RPMI8226 (cell line): ENCODE measurements at places on chromosomes 5 and 9.

DNA sequence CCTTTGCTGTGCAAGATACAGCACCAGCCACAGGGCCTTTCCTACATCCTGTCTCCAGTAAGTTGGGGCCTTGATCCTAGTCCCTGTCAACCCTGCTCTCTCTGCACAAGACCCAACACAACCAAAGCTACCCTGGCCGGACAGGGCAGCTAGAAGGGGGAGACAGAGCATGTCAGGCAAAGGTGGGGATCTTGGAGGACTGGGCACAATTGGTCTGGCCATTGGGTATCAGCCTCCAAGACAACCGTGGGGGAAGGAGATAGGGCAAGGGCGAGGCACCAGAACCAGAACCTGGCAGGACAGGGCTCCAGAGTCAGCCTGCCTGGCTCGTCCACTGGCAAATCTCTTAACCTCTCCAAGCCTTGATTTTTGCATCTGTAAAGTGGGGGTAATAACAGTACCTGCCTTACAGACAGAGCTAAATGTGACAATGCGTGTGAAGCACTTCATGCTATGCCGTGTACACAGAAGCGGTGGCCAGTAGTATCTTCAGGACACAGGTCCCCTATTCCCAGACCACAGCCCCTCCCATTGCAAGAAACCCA is 51.6 kb upstream of the CDKN2AIPNL start:
- no peak for DNase-seq

DNA sequence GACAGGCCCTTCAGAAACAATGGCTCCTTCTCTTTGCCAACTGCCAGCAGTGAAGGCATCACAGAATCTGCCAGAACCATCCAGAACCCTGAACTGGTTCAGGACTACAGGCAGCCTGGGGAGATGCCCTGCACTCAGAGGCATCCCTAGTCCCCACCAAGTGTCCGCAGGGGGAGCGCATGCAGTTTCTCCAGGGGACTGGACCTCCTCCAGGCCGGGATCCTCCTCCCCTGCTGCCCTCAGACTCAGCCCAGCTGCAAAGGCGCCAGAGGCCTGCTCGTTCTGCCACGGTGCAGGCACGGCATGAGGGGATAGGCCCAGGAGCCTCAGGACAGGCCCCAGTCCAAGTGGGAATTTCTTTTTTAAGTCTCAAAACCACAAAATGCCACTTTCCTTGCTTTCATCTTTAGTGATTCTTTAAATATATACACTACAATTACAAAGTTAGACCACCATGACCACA is 72.0 kb downstream of the SEMA4D start:
- no peak for DNase-seq

GRCh38 chr9:93130861-93131481 is 3.1 kb downstream of the NINJ1 start:
- no peak for DNase-seq

GRCh38 chr5:181242031-181242451 is 1.7 kb downstream of the RACK1 start:
- no peak for DNase-seq

GRCh38 chr9:91017245-91017644 is 215.6 kb downstream of the SYK start:
- no peak for DNase-seq

DNA sequence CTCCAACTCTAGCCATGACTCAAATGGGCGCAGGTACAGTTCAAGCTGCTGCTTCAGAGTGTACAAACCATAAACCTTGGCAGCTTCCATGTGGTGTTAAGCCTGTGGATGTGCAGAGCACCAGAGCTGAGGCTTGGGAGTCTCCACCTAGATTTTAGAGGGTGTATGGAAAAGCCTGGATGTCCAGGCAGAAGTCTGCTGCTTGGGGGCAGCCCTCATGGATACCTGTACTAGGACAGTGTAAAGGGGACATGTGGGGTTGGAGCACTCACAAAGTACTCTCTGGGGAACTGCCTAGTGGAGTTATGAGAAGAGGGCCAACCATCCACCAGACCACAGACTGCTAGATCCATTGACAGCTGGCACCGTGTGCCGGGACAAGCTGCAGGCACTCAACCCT is 273.5 kb upstream of the ST8SIA4 start:
- no peak for DNase-seq

- DNase-seq: no peak
Measured at GRCh38 chr9:85038824-85039608, 369.5 kb downstream of the NTRK2 start.

DNA sequence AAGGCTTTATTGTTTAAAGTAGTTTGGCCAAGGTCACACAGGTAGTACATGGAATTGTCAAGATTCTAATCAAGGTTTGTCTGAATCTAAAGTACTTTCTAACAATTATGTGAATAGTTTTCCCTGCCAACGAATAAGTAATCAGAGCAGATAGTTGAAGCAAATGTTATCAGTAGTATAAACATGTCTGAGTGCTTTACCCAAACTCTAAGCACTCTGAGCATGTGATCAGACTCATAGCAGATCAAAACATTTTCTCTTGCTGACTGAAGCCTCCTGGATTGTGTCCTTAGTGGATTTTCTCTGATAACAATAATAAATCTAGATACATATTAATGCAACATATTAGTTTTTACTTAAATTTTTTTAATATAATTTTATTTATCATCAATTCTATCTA is 995.0 kb downstream of the EFNA5 start:
- DNase-seq: no peak

- DNase-seq: no peak
Measured at GRCh38 chr5:28523416-28523815, 1485.0 kb upstream of the CDH9 start.

GRCh38 chr5:11892832-11893231 is 11.4 kb downstream of the CTNND2 start:
- no peak for DNase-seq

DNA sequence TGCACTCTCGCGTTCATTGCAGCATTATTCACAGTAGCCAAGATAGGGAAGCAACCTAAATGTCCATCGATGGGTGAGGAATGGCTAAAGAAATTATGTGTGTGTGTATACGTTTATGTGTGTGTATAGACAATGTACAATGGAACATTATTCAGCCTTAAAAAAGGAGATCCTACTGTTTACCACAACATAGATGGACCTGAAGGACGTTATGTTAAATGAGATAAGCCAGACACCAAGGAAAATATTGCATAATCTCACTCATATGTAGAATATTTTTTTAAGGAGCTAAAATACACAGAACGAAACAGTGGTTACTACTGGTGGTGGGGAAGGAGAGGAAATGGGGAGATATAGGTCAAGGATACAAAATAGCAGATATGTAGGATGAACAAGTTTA is 2.4 kb downstream of the KIF2A start:
- DNase-seq: no peak

GRCh38 chr9:98658951-98659351 is 49.8 kb downstream of the GABBR2 start:
- no peak for DNase-seq
